Fibroblast of mammary gland (primary cell): ENCODE measurements at places on chromosomes 7 and 10.

DNA sequence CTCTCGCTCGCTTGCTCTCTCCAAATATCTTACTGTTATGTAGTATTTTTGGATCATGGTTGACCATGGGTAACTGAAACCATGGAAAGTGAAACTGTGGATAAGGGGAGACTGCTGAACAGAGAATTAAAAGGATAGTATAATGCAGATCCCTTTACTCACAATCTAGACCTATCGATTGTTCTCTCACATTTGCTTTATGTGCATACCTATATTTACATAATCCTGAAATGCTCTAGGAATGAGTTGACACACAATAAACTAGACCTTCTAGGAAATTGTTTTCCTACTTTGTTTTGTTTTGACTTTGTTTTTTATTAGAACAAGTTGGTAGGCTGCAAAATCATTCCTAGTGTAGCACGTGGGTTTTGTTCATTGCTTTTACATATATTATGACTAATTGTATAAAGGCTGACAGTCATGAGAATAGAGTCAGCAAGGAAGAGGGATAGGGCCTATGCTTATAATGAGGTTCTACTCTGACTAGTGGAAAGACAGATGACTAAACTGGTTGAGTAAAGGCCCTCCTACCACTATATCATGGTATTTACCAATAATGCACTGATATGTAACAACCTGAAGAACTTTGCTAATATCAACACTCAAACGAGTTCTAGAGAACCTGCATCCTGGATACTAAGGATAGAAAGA is 175.3 kb upstream of the TARP start:
- DNase-seq: peak; percentile 66

GRCh38 chr10:1643161-1643907 is 94.0 kb downstream of the ADARB2 start:
- DNase-seq: no peak

DNA sequence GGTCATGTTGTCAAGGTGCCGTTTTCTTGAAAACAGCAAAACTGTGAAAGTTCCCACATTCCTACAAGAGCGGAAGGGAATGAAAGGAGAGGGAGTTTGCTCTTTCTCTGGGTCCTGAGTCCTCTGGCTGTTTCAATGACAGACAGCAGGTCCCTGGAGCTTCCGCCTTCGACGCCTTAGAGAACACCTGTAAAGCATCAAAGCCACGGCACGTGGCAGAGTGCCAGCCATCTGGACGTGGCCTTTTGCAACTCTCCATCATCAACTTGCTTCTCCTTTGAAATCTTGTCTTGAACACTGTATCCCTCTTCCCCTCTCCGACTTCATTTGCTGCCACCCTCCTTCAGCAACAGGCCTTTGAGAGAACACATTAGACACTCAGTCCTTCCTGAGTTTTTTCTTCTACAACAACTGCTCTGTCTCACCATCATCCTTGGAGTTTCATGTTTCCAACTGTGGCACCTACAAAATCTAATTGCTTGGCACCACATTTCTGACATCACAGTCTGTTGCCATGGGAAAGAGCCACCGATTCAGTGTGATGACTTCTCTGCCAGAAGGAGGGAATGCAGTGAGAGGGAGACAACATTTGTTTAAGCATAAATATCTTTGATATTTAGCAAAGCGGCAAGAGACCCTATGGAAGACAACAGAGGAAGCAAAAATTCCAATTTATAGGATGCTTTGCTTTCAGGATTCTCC is 204.9 kb upstream of the PTER start:
- DNase-seq: no peak

DNA sequence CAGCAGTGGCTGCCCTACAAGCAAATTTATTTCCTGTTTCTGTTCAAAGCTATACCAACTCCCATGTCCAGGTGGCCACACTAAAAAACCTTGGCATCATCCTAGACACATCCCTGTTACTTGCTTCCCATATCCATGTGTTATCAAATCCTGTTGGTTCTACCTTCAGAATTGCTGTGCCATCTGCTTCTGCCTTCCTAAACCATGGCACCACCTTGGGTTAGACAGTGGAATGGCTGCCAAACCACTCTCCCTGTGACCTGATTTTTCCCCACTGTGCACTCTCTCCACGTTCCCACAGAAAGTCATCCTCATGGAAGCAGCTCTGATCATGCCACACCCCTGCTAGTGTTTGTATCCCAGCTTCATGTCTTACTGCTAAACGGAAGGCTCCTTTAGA is 697.6 kb upstream of the GALNT17 start:
- DNase-seq: peak; percentile 11

DNA sequence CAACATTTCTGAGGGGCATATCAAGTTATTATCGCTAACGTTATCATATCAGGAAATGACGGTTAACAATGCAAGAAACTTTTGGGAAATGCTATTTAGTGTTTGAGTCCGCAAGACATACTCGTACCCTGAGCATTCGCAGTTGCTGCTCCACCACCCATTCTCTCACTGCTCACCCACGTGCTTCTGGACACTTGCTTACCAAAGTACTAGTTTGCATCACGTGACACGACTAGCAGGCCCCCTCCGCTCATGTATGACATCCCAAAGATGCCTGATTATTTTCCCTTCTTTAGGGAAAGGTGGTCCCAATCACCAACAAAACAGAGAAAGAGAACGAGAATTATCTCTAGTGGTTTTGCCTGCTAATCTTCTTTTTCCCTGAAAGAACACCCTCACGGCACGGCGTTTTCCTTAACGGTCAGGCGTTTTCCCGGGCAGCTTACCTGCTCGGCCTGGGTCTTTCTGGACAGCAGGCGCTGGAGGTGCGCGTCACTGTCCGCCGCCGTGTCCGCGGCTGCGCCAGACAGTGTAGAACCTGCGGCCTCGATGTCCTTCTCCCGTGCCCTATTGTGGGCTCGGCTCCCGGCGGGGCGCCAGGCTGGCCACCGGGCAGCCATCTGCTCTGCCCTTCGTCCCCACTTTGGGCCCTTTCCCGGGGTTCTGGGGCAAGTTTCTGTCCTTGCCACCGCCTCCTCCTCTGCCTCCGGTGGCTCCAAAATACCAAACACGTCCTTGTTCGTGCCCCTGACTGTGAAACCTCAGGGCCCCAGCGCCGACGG is at the start of gene SUPV3L1:
TSS of gene SUPV3L1 (plus strand) at position 492 of the 782 bp plus-strand sequence. CDS start at position 550, 58 bp downstream.
- DNase-seq: peak; percentile 97
